ENCODE measurements at places on chromosomes 6 and 20.
A peak's percentile ranks its signal among the peaks of the same experiment; 100 is the strongest.

- DNase-seq: peak; percentile 33
Measured at GRCh38 chr6:136812174-136812573, 10.2 kb upstream of the PEX7 start.

DNA sequence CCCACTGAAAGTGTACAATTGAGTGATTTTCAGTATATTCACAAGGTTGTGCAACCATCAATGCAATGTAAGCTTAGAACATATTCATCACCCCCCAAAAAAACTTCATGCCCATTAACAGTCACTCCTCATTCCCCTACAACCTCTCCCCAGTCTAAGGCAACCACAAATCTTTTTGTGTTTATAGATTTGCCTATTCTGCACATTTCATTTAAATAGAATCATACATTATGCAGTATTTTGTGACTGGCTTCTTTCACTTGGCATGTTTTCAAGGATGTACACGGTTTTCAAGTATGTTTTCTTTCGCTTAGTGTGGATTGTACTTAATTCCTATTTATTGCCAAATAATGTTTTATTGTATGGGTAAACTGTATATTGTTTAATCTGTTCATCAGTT is 329.3 kb upstream of the RNF24 start:
- no peak for DNase-seq

GRCh38 chr20:62951896-62952372 is 575 bp upstream of the SLC17A9 start:
- DNase-seq: no peak

GRCh38 chr6:116351101-116351500 is 19.6 kb upstream of the DSE start:
- DNase-seq: no peak

- no peak for DNase-seq
Measured at GRCh38 chr20:62643521-62644043, 1.3 kb downstream of the SLCO4A1 start.

- DNase-seq: peak; percentile 78
Measured at GRCh38 chr6:131914967-131915751, 36.0 kb downstream of the CCN2 start.

- DNase-seq: no peak
Measured at GRCh38 chr6:160510199-160510598, 153.9 kb downstream of the LPA start.

DNA sequence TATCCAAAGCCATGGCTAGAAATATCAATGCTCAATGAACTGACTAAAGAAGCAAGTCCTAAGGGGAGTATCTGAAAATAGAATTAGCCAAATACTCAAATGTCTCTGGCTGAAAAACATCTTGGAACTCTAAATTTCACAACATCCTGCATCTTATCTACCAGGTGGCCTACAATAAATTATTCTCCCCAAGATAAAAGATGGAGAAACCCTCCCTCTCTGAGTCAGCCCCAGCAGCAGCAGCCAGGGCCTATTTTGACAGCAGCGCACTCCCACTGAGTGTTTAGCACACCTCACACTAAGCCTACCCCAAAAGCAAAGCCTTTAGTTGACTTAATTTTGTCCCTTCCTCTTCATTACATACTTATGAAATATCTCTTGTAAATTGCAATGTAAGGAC is 5.9 kb downstream of the CALHM6 start:
- no peak for DNase-seq

DNA sequence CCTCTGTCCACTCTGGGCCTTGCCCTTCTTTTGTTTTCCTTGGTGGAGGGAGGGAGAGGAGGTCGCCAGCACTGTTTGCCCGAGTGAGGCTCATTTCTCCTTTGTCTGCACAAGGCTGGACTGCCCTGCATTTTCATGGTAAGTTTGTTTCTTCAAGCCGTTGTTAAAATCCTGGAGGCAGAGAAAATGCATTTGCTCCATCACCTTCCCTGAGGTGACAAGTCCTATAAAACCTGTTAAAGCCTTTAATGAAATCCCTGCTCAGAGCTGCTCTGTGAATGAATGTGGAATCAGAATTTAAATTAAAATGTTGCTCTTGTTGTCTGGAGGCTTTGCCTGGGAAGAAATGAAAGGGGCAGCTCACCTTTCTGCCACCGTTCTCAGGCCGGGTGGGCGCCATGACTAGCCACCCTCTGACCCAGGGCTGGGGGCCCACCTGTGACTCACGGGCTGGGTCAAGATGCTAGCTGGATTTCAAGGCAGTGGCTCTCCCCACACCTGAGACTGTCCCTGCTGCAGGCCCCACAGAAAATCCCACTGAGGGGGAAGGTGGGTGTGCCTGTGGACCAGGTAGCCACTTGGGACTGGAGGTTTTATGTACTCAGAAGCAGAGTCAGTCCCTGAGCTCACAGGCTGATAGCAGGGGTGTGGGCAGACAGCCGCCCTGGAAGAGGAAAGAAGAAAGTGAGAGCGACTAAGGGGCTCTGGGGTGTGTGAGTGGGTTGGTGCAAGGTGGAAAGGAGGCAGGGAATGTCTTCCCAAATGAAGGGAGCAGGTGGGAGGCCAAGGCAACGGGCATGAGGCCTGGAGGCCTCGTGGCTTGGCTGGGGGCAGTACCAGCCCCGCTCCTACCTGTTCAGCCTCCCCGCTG is 24.0 kb upstream of the MYT1 start:
- DNase-seq: no peak

DNA sequence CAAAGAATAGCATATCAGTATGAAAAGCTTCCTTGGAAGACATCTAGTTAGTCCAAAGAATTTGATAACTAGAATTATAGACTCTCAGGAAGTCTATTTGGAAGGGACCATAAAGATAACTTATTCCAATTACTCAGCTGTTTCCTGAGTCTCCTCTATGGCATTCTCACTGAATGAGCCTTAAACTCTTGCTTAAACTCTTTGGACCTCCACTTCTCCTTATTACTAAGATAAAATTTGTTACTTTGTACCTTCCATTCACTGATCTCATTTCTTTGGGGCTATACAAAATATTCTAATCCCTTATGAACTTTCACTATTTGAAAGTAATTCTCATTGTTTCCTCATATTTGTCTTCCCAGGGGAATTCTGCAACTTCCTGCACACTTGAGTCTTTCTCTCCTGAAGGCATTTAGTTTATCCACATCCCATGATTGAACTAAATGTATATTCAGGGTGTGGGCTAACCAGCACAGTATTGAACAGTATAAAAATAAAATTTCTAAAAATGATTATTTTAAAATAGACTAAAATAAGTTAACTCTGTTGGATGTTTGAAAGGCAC is 67.1 kb upstream of the NOTCH4 start:
- no peak for DNase-seq

DNA sequence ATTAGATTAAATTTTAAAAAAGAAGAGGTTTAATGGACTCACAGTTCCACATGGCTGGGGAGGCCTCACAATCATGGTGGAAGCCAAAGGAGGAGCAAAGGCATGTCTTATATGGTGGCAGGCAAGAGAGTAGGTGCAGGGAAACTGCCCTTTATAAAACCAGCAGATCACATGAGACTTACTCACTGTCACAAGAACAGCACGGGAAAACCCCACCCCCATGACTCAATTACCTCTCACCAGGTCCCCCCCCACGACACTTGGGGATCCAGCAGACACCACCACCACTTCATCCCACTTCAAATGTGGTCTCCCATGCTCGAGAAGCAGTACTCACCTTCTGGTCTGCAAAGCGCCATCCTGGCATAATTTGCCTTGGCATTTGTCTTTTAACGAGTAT is 24.6 kb downstream of the MTFR2 start:
- peak; percentile 4 for DNase-seq

DNA sequence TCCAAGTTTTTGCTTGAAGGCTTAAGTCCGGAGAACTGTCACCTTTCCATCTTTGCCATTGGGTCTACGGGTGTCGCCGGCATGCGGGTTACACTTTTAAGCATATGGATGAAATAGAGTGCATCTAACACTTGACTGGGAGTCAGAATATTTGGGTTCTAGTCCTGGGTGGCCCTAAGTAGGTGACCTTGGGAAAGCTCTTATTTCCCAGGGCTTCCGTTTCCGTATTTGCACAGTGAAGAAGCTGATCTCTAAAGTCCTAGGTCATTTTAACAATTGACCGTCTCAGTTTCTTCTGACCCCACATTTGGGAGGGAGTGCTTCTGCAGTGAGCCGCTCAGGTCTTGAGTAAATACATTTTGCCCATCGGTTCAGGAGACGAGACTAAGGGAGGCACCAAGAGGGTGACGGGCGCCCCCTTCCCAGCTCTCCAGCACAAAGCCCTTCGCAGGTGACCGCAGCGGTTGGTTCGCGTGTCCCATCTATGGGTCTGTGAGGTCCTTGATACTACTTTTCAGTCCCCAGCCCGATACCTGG is 651 bp upstream of the BLTP3A start:
- DNase-seq: peak; percentile 80

DNA sequence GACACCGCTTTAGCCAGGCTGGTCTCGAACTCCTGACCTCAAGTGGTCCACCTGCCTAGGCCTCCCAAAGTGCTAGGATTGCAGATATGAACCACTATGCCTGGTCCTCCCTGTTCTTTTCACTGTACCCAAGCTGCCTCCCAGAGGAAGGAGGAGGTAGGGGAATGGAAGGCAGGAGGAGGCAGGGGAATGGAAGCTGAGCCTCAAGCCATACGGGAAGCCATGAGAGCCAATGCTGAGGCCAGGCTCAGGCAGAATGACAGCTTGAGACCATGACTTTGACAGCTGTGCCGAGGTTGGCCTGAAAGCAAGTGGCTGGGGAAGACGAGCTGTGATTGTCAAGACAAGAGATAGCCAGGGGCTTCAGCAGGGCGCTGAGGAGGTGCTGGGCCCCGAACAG is 13.6 kb upstream of the ZNF335 start:
- DNase-seq: peak; percentile 74

DNA sequence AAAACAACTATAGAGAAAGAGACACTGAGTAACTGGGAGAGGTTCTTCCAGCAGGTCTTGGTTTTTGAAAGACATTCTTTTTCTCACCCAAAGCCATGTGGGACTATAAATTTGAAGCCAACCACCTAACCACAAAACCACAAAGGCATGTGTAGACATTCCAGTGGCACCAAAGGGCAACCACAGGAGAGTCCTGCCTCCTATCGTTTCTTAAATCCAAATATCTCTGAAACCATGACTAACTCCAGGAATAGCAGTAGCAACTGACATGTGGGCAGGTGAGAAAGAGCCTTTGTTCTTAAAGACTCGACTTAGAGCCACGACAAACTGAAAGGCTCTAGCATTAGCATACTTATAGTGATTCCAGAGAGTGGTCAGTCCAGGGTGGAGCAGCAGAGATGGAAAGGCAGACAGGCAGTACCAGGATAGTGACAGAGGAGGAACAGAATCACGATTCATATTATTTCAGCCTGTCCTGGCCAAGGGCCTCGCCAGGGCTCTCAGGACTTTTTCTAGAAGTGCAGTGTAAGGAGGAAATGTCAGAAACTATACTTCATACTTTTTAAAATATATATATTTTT is 9.4 kb upstream of the COL9A1 start:
- no peak for DNase-seq

DNA sequence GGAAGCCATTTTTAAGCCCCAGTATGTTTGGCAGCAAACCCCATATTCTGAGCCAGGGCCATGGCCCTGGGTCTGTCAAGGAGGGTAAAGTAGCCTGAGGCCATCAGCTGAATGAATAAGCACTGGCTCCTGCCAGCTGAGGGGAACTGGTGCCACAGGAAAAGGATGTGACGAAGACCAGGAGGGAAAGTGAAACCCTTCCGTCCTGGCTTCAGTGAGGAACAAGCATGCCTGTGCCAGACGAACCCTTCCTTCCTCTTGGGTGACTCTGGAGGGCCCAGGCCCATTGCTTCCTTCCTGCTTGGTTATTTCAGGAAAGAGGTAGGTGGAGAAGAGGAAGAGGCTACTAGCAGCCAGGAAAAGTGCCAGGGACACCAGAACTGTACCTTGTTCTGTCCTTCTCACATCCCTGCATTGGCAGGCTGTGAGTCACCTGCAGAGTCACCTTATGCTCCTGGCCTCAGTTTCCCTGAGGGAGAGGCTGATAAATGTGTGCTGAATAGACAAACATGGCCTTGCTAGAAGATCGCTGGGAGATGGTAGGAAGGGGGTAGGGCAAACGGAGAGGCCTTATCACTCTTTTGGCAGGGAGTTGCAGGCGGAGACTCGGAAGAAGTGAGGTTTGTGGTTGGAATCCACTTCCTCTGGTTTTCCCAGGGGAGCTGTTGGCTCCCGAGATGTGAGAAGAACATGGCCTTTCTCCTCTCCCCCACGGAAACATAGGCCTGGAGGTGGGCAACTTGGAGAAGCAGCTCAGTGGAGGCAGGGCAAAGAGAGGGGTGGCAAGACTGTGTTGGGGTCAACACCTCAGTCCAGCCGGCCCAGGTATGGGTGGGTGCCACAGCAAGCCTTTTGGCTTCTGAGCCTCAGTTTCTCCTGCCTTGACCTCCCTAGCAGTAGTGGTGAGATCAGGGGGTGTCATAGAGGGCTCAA is 37.4 kb downstream of the COX4I2 start:
- no peak for DNase-seq

- DNase-seq: no peak
Measured at GRCh38 chr6:22062807-22063408, 233.9 kb downstream of the PRL start.

Data from NCI-H82 (cell line).